ENCODE measurements at places on chromosomes 5 and 9.

DNA sequence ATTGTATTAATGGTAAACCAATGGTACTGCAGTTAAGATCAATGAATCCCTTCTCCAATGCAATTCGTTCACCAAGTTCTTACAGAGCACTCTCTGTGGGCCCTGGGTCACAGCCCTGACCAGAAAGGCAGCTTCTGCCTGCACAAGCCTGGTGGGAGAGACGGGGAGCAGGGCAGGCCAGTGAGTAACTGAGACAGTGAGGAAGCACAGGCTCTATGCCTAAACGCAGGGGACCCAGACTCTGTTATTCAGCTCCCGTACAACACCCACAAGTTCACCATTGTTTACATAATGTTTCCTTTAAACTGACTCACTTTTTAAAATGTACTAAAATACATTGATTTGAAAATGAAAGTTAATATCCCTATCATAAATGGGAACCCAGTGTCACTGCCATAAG is 40.5 kb upstream of the CTSL start:
- no peak for DNase-seq

DNA sequence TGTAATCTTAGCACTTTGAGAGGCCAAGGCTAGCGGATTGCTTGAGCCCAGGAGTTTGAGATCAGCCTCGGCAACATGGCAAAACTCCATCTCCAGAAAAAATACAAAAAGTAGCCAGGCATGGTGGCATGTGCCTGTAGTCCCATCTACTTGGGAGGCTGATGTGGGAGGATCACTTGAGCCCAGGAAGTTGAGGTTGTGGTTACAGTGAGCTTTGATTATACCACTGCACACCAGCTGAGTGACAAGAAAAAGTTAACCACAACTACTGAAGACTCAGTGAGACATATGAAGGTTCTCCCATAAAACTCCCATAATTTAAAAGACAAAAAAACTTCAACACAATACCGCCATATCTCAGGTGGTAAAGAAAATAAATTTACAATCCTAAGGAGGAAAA is 98.0 kb downstream of the NR6A1 start:
- DNase-seq = no peak

GRCh38 chr5:25441810-25442209 is 797.0 kb upstream of the CDH10 start:
- DNase-seq = no peak

- DNase-seq = no peak
Observed at GRCh38 chr9:27800692-27801370, 227.6 kb upstream of the C9orf72 start.

- no peak for DNase-seq
Observed at GRCh38 chr9:35619800-35620158, 1.6 kb upstream of the CD72 start.

DNA sequence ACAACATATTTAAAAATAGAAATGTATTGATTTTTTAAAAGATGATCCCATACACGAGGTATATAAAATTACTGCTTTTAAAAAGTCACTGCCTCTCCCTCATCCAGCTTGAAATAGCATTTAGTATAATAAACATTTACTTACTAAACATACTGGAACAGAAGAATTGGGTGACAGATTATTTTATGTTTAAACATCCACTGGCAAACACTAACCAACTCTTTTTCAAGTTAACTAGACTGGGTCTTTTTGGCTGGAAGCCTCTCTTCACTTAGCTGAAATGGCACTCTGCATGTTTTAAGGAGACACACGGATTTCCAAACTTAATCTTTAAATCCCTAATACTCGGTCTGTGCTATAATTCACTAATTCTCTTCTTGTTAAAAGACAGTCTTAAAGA is 19.0 kb downstream of the CTXN3 start:
- no peak for DNase-seq

DNA sequence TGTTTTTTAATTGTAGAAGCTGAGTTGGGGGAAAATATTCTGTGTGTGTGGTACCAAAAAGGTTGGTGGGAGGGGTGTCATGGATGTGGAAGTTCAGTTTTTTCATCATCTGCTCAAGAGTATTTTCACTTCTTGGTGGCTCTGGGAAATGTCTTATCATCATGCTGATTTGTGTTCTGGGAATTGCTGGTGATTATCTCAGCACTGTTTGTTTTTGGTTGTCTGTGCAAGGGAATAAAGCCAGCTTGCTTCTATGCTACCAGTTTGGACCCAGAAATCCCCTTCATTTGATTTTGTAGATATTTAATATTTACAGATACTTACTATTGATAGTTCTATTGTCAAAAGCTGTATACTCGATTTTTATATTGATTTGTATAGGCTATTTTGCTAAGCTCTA is 2289.7 kb downstream of the MAT2B start:
- DNase-seq = no peak

DNA sequence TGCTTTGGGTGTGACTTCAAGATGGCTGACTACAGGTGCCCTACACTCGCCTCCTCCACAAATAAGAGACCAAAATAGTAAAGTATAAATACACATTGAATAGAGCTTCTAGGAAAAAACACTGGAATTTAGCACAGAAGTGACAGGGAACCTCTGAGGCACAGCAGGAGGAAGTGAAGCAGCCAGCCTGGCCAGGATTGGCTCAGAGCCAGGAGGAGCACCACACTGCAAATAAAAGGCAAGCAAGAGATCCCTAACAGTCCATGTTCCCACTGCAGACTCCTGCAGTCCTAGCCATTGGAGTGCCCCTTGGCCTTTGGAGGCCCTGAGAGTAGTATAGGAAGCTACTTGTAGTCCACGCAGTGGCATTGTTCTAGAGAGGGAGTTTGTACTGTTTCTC is 186.7 kb upstream of the TLX3 start:
- no peak for DNase-seq

GRCh38 chr5:179766726-179767455 is 26.9 kb upstream of the LTC4S start:
- no peak for DNase-seq

GRCh38 chr9:129383561-129384490 is 205.8 kb upstream of the IER5L start:
- peak; percentile 60 for DNase-seq

DNA sequence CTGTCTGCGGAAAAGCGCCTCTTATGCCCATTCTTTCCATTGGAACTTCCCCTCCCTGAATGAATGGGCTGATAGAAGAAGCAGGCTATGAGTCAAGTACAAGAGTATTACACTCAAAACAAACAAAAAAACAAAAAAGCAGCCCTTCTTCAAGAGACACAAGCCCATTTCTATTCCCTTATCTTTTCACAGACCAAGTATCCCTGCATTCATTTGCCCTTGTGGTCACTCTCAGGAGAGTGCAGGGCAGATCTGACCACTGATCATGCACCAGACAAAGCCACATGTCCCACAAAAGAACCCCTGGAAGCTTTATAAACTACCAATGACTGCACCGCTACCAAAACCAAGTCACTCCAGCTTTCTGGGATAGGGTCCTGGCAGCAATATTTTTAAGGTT is 262.5 kb upstream of the TAS2R1 start:
- no peak for DNase-seq

GRCh38 chr5:19256036-19256435 is 732.0 kb downstream of the CDH18 start:
- no peak for DNase-seq

- no peak for DNase-seq
Observed at GRCh38 chr9:76901801-76902200, 4.1 kb downstream of the PRUNE2 start.

GRCh38 chr5:72232838-72233237 is 87.2 kb downstream of the MRPS27 start:
- DNase-seq = no peak

GRCh38 chr5:14588145-14588544 is 6.6 kb downstream of the OTULINL start:
- no peak for DNase-seq

- no peak for DNase-seq
Observed at GRCh38 chr9:107711542-107711941, 222.0 kb upstream of the KLF4 start.

- peak; percentile 27 for DNase-seq
Observed at GRCh38 chr5:140794595-140795258, at the start of gene PCDHA2. PCDHA2 (plus strand) TSS chr5:140794852.

GRCh38 chr9:88291856-88292255 is 96.4 kb upstream of the SPIN1 start:
- DNase-seq = no peak

- no peak for DNase-seq
Observed at GRCh38 chr5:106648401-106648800, 1022.3 kb downstream of the EFNA5 start.

DNA sequence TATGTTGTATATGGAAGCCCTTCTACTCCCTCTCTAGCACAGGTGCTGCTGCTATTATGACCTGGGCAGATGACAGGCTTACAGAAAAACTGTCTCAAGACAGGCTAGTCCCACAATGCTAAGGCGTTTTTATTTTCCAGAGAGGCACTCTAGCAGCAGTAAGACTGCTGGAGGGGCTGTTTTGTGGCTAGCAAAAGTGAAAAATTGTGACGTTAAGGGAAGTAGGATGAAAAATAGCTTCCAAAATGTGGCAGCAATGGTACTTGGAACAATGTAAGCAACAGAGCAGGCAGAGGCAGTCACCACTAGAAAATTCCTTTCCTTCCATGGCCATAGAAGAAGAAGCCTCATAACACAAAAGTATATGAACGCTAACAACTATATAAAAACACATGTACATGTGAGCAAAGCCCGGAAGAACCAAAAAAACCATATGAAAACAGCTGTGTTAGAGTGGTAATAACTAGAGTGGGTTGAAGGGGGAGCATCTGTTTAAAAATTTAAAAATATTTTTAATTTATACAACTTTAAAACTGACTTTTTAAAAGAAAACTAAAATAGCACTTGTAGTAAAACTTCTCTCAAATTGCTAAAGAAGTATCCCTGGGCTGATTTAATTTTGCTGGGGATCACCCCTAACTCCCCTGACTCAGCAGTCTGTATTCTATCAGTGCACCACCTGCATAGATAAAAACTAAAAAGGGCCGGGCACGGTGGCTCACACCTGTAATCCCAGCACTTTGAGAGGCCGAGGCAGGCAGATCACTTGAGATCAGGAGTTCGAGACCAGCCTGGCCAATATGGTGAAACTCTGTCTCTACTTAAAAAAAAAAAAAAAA is 30.6 kb downstream of the CLINT1 start:
- DNase-seq = no peak

GRCh38 chr5:132782101-132782500 is 5.1 kb upstream of the SEPTIN8 start:
- peak; percentile 22 for DNase-seq

DNA sequence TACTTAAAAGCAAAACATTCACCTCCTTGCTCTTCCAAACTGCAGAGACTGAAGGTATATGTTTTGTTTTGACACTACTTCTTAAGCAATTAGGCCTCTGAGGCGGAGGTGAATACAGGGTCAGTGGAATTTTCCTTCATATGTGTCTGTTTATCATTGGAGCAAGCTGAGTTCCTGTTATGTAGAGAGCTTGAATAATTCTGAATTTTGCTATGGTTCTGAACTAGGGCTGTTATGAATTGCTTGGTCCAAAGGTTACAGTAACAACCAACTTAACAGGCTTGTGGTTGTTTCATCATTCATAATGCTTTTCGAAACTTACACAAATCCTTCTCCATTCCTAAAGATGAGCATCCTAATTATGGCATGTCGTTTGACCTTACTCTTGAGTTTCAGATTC is 444.6 kb upstream of the MEF2C start:
- no peak for DNase-seq

DNA sequence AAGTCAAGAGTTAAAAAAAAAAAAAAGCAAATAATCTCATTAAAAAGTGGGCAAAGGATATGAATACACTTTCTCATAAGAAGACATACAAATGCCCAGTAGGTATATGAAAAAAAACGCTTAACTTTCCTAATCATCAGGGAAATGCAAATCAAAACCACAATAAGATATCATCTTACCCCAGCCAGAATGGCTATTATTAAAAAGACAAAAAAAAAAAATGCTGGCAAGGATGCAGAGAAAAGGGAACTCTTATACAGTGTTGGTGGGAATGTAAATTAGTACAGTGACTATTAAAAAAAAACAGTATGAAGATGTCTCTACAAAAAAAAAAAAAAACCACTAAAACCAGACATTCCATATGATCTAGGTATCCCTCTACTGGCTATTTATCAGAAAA is 79.4 kb downstream of the LPAR1 start:
- DNase-seq = no peak

DNA sequence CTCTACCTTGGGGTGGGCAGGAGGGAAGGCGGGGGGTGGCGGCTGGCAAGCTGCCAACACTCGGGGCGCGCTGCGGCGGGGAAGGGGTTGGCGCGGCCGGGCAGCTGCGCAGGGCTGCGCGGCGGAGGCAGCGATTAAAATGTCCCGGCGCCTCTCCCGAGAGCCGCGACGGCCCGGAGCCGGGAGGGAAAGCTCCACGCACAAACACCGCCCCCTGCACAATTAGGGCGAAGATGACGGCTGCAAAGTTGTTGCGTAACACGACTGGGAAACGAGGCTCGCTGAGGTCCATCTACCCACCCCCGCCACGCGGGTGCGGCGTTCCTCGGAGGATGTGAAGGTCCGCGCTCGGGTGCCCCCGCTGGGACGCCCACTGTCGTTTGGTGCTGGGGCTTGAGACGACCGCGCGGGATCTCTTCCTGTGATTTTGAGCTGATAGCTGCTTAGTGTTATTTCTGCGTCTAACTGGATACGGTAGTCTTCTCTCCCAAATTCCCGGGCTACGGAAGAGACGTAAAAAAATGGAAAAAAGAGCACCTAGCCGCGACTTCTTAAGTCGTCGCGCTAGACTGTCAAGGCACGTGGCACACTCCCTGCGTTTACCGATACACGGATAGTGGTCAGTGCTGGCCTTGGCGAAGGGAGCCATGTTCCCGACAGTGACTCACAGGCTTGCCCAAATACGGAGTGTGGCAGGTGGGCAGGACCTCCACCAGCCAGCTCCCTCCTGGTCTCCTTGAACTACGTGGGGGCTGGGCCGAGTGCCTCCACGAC is 958 bp upstream of the NFIL3 start:
- DNase-seq = peak; percentile 84

DNA sequence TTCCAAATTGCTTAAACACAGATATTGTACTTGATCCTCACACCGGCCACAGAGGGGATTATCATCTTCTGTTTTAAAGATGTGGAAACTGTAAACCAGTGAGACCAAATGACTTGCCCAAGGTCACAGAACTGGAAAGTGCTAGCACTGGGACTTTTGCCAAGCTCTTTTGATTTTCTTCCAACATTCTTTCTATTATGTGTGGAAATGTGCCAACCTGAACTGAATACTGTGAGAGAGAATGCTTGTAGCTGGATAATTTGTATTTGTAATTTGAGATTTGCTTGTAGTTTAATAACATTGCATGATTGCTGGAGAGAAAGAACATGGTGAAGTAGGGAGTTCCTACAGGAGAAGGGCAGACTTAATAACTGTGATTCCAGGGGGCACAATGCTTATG is 977.9 kb upstream of the NUDT12 start:
- no peak for DNase-seq
